NCI-H1417 (cell line): ENCODE measurements at places on chromosomes 16 and 17.

DNA sequence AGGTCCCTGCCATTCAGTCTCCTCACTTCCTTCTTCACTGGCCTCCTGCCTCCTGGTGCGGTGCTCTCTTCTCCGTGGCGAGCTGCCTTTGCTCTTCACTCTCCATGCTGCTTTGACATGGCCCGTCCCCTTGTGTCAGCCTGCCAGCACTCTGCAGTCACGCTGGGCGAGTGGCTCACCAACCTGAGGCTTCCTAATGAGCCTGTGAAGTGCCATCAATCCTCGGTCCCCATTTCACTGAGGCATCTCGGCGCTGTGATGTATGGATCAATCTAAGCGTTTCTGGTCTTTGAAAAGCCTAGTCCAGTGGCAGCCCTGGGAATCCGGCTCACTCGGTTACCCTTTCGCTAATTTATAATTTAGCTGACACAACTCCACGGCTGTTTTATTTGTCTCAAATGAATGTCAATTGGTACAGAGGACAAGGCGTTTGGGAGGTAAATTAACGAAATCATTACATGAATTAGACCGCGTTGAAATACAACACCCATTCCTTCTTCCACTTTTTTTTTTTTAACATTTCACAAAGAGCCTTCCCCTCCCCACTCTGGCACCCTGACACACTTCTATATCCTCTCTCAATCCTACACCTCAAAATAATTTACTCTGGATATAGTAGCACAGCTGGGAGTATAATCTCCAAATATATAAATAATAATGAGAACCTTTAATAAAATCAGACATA is 610.7 kb downstream of the TMEM114 start:
- DNase-seq: no peak

DNA sequence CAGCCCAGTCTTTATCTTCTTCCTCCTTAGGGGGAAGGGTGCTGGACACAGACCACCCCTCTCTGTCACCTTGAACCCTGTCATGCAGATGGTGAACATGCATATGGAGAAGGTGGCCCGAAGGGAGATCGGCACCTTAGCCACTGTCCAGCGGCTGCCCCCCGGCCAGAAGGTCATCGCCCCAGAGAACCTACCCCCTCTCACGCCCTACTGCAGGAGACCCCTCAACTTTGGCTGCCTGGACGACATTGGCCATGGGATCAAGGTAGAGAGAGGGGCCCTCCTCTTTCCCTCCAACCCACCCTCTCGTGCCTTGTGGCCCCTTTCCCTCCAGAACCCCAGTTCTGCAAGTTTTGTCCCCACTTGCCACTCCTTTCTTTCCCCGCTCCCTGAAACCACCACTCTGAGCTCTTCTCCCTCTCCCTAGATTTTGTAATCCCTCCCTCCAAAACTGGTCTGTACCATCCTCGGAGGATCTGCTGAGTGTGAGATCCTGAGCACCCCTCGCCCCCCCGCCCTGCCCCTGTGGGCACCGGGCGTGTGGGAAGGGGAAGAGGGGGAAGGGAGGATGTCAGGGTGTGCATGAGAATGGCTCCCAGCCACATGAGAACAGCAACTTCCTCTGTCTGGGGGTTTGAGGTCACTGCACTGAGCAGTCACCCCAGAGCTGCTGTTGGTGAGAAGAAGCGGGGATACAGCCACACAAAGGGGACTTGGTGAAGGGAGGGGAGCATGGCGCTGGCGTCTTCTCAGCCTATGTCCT is 7.3 kb downstream of the ABI3 start:
- no peak for DNase-seq

DNA sequence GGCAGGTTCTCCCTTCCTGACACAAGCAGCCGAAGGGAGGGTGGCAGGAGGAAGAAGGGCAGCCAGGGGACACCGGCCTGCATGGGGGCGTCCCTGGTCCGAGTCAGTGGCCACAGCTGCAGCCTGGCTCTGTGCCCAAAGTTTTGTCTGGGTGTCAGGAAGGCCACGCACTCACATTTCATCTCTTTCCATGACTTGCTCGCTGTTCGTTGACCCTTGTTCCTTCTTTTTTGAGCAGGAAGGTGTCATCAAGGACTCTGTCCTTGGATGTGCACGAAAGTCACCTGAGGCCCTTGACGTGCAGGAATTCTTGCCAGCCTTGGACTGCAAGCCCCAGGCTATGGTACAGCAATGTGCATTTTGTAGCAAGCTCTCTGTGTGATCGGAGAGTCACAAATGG is 93.3 kb downstream of the TNFRSF13B start:
- no peak for DNase-seq

GRCh38 chr16:2473446-2473926 is 1.4 kb upstream of the TBC1D24 start:
- peak; percentile 54 for DNase-seq

- DNase-seq: no peak
Measured at GRCh38 chr16:24589997-24590396, 50.6 kb downstream of the RBBP6 start.

GRCh38 chr17:42537156-42537805 is 1.2 kb downstream of the NAGLU start:
- no peak for DNase-seq

DNA sequence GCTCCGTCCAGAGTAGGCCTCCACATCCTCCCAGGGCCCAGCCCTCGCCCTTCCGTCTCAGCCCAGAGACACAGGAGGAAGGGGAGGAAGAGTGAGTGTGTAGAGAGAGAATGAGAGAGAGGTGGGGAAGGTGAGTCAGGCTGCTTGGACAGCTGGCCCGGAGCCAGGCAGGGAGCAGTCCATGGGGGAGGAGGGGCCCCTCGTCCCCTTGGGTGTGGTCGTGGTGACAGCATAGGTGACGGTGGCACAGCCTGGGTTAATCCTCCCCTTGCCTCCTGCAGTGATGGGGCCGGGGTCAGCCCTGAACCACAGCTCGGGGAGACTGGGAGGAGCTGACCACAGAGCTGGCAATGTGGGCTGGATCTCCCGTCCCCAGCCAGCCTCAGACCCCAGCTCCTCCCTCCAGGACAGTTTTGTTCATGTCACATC is 36.5 kb downstream of the FA2H start:
- DNase-seq: no peak
